Astrocyte of the hippocampus (primary cell): ENCODE measurements at places on chromosomes 6 and 20.

DNA sequence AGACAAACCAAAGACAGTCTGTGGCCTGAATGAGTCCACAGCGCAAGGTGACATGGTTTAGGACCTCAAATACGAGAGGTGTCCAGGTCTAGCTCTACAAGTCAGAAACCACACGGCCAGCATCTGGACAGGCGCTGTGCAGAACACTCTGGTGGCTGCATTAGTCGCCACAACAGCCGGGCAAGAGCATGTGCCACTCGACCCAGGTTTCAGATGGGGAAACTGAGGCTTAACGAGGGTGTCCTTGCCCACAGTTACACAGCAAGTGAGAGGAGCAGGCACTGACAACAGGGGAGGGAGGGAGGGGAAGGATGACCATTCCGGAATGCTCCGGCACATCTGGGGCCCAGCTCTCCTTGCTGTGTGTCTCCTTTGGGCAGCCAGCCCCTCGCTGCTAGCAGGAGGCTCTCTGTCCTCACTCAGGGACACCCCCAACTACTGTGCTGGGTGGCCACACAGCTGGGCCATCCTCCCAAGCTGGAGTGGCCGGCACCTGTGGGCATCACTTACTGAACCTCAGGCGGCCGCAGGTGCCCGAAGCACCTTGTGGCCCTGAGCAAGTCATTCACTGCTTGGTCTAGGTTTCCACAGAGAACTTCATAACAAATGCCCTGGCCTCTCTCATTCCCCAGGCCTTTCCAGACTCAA lies 6.6 kb downstream of the DLL1 start:
- no peak for DNase-seq

- DNase-seq = peak; percentile 72
These were observed 68.8 kb downstream of the AGPAT4 start for GRCh38 chr6:161204866-161205557.

DNA sequence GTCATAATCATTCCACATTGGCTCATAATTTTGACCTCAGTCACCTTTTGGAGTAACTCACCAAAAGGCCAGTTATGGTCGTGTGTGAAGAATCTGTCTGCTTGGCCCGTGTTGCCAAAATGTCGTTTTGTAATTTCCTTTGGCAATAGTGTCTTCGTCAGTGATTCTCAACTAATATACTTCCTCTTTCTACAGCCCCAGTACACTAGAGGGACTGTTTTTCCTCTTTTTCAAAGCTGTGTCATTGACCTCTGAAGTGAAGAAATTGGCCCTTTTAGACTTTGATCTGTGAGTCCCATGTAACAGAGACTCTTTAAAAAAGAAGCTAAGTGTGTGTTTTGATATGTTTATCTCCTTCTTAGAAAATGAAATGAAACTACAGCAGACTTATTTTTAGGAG lies 5.2 kb downstream of the FOXO3 start:
- DNase-seq = no peak

DNA sequence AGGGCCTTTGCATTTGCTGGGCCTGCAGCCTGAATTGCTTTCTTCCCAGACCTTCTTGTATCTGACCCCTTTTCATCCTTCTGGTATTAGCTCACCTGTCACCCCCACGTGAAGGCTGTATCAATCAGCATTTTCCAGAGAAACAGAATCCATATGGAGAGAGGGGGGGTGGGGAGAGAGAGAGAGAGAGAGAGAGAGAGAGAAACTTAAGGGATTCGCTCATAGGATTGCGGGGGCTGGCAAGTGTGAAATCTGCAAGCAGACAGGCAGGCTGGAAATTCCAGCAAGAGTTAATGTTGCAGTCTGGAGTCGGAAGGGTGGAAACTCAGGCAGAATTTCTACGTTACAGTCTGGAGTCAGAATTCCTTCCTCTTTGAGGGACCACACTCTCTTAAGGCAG lies 410.7 kb upstream of the SULF2 start:
- DNase-seq = peak; percentile 20

- DNase-seq = no peak
These were observed 96.6 kb downstream of the LCA5 start for GRCh38 chr6:79440598-79440997.
